ENCODE measurements at places on chromosomes 6 and 20.

GRCh38 chr6:18016698-18017097 lies 29.3 kb upstream of the KIF13A start:
- no peak for DNase-seq

DNA sequence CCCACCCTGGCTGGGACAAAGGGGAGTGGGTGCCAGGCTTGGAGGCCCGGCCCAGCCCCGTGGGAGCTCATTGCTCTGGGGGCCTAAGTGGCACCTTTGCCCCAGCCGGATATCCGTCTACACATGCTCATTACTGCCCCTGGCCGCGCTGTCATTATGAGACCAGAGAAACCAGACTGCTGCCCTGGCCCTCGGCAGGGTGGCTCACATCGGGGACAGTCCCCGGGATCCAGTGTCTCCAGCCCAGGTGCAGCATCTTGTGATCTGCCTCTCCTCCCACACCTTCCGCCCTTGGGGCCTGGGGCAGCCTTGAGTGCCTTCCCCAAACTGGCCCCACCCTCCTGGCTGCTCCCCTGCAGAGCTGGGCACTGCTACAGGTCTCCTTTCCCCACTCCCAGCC lies 4.9 kb downstream of the SRMS start:
- DNase-seq, result no peak

GRCh38 chr6:123526128-123526527 lies 110.6 kb downstream of the TRDN start:
- no peak for DNase-seq

DNA sequence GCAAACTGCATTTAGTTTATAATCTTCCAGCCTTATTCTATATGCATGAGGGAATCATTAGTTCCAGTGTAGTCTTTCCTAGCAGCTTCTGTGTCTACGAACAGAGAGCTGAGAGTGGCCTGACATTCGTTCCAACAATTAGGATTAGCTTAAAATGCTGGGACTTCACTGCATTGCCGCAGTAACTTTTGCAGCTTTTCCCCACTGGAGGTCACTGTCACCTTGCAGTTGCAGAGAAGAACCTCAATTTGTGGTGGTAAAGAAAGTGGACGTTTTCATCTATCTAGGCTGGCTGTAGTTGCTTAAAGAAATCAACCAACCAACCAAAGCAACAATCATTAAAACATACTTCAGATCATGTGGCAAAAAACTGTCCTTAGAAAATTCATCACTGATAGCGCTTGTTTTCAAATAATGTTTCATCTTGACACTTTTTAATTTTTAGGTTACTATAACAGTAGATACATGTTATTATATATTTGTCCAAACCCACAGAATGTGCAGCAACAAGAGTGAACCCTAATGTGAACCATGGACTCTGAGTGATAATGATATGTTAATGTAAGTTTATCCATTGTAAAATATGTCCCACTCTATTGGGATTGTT lies 12.2 kb downstream of the MYLK4 start:
- peak; percentile 63 for DNase-seq

DNA sequence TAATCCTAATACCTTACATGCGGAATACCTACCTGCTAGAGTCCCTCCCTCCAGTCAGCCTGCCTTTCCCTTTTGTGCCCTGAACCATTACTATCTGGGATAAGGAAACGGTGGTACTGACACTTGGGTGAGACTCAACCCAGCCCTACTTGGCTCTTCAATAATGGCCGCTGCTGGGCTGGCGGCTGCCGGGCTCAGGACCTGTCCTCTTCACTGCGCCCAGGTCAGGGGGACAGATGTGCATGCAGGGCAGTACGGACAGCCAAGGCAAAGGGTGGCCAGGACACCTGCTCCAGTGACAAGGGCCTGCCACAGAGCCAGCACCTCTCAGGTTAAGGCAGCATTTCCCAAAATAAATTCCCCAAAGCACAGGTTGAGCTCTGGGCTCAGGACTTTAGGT lies 29.9 kb downstream of the UBE2V1 start:
- DNase-seq, result no peak

DNA sequence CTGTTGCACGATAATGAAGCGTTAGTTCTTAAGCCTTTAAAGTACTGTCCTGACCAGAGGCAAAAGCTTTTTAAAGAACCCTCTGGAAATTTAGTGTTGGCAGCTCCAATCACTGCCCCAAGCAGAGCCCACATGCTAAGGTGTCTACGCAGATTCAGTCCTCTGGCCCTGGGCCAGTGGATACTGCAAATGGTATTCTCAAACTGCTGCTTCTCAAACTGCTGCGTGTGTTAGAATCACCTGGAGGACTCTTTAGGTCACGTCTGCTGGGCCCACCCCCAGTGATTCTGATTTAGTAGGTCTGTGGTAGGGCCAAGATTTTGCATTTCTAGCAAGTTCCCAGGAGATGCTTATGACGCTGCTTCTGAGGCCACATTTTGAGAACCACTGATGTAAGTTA lies 96.0 kb upstream of the CCDC28A start:
- no peak for DNase-seq

DNA sequence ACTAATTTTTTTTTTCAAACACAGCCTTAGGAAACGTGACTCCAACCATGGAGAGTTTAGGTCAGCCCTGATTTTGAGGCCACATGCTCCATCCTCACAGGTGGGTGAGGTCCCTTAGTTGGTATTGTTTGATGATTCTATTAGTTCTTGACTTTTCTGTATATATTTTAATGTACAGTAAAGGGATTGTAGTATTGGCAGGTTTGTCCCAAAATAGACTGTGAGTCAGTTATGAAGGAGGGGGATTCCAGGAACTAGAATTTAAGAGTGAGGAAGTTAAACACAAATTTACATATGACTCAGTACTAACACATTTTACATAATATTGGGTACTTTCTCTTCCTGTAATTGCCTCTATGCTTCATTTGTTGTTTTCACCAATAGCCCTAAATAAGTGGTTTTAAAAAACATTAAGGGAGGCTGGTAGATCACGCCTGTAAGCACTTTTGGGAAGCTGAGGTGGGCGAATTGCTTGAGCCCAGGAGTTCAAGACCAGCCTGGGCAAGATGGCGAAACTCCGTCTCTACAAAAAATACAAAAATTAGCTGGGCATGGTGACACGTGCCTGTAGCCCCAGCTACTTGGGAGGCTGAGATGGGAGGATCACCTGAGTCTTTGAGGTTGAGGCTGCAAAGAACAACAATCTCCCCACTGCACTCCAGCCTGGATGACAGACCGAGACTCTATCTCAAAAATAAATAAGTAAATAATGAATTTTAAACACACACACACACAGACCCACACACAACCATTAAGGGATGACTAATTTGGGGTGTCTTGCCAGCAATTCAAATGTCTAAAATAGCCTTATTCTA lies 81.8 kb downstream of the SGK1 start:
- peak; percentile 49 for DNase-seq

- DNase-seq, result no peak
These were observed 82.5 kb upstream of the OGFRL1 start for GRCh38 chr6:71206089-71206488.

DNA sequence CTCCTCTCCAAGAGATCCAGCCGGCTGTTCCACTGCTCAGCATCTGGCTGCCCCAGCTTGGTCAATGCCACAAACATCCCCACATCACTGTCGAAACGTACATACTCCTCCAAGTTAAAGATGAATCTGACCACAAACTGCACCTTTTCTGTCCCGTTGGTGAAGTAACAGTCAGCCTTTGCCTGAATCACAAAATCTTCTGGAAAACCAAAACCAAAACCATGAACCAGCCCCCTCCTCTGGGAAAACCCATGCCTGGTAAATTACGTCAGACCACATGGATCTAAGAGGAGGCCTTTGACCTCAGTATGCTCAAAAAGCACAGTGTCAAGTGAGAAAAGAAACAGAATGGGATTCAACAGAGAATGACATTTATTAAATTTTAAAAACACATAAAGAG lies 1.7 kb downstream of the HLA-DOB start:
- peak; percentile 38 for DNase-seq

DNA sequence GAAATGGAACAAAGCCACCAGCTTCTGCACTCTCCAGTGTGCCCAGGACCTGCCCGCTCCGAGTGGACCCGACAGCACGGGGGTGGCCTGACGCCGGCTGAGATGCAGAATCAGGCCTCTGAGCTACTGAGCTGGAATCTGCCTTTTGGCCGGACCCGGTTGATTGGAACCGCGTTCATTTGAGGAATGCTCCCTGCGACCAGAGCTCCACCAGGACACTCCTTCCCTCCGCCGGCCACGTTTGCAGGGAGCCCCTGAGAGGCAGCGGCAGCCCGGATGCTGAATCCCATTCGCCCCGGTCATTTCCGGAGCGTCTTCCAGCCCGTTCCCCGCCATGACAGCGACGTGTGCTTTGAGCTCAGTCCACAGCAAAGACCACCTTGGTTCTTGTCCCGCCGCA lies 392.7 kb downstream of the THBS2 start:
- no peak for DNase-seq

GRCh38 chr6:144586986-144587385 lies 301.9 kb downstream of the UTRN start:
- no peak for DNase-seq

- no peak for DNase-seq
These were observed 9.9 kb upstream of the ULBP3 start for GRCh38 chr6:150078788-150079187.
